NCI-H2107 (cell line): ENCODE measurements at places on chromosomes 12 and 14.

- no peak for DNase-seq
These were observed 22.2 kb downstream of the PLBD1 start for GRCh38 chr12:14545144-14546124.

DNA sequence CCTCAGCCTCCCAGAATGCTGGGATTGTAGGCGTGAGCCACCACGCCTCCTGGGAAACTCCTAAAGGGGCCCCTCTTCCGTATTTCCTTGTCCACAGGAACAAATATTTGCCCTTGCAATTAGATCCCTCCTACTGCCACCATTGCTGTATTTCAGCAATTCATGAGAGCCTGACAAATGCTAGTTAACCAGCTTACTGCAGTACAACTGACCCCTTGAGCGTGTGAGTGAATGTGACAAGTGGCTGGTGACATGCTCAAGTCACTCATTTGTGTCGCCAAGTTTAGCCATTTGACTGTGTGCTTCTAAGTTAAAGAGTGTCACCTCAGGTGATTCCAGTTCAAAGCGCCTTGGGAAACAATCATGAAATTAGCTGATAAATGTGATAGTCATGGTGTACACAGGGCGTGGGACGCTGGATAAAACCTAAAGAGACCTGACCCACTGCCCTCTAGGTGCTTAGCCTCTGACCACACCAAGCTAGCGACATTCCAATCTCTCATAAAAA, 56.1 kb upstream of the MAP1LC3B2 start:
- no peak for DNase-seq

DNA sequence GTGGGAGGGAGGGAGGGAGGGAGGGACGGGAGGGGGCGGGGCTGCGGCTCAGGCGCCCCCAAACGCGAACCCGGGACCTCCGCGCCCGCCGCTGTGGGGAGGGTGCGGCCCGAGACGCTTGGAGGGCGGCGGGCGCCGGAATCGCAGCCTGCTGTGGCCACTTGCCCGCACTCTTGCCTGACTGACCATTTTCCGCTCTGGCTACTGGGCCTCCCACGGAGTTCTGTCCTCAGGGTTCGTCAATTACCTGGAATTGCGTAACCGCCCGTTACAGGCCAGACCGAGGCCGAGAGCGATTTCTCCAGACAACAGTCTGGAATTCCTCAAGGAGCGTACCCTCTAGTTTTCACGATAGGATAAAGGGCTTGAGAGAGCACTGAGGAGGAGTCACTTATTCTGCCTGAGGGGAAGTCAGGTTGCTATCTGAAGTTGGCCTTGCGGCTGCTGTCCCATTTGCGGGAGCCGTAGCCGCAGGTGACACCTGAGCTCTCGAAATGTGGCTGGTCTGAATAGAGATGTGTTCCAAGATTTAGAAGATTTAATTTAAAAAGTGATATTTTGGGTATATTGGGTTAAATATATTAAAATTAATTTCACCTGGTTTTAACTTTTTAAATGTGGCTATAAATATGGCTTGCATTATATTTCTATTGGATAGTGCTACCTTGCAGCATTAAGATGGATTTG, 446 bp upstream of the ZNF641 start:
- no peak for DNase-seq

GRCh38 chr14:95713596-95714371, at the start of gene TCL1A:
TCL1A (minus strand) TSS chr14:95714125; CDS start chr14:95714066, 59 bp downstream.
- DNase-seq: no peak

GRCh38 chr14:29892327-29892726, 35.3 kb downstream of the PRKD1 start:
- DNase-seq: no peak

DNA sequence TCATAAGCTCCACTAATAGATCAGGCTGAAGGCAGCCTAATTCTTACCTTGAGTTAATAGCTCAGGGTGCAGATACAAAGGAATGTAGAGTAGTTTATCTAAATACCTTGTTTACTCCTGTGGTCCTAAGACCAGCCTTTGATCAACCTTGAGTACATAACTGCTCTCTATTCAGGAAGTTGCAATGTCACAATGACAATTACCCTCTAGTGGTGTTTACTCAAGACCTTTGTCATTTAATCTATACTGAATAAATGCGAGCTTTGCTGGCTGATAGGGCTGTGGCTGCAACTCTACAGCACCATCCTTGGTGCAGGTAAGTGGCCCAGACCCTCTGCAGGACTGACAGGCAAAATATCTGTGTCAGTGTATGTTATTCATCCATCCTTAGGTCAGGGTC, 282.7 kb downstream of the ATXN7L3B start:
- no peak for DNase-seq

- no peak for DNase-seq
These were observed 71.3 kb upstream of the DDX11 start for GRCh38 chr12:31002361-31002725.

DNA sequence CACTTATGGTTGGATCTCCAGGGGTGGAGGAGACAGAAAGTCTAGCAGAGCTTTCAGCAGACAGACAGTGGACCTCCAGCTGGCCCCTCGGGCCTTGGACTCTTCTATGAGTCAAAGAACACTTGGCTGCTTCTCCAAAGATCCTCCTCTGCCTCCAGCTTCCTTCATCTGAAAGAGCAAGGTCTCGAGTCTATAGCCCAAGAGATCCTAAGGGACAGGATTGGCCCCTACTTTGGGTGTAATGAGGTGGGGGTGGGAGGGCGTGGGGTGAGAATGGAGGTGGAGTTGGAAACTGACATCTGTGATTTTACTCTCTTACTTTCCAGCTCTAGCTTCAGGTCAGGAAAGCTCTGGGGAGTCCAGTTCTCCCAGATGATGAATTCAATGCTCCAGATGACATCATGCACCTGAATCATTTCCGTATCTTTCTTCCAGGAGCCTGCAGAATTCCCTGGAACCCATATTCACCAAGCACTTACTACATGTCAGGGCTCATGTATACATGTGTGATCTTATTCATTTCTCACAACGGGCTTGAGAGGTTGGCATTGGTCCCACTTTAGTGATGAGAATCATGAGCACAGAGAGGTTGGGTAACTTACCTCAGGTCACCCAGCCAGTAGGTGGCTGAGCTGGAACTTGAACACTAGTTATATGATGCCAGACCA, 10.2 kb upstream of the PGF start:
- no peak for DNase-seq

DNA sequence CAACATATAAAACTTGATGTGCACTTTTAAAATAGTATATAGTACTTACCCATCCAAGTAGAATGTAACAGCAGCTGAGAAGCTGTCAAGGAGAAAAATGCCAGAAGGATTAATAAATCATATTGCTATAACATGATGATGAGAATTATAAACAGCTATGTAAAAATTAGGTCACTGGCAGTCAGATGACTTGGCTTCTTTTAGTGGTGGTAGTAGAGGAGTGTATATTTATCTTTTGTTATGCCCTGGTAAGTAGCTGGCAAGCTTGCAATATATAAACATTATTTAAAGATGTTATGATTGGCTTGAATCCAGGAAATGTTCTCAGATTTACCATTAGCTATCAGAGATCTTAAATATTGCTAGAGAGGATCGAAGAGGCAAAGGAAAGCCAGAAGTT, 471.0 kb upstream of the MGAT4C start:
- DNase-seq: no peak

DNA sequence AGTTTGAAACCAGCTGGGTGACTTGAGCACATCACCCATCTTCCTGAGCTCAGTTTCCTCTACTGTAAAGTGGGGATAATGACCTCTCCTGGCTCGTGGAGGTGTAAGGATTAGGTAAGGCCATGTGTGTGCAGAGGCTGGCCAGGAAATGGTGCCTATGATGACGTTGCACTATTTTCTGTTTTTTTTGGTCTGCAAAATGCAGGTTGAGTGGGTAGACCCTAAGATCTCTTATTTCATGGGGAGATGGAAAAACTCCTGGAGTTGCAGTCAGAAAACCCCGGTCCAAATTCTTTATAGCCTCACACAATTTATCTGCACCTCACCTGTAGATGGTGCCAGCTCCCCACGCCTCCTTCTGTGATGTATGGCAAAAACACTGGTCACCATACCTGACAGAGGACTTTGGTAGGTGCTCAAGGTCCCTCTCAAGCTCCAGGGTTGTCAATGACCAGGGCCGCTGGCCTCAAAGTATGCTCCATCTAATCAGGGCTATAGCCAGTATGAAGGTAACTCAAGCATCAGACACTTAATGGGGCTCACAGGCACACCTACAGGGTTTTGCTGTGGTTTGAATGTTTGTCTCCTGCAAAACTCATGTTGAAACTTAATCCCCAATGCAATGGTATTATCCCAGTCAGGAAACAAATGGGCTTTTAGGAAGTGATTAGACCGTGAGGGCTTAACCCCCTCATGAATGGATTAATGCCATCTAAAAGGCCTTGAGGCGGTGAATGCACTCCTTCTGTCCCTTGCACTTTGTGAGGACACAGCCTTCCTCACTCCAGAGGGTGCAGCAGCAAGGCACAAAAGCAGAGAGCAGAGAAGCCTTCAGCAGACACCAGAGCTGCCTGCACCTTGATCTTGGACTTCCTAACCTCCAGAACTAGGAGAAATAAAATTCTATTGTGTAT, 17.6 kb downstream of the C14orf132 start:
- DNase-seq: peak; percentile 51

DNA sequence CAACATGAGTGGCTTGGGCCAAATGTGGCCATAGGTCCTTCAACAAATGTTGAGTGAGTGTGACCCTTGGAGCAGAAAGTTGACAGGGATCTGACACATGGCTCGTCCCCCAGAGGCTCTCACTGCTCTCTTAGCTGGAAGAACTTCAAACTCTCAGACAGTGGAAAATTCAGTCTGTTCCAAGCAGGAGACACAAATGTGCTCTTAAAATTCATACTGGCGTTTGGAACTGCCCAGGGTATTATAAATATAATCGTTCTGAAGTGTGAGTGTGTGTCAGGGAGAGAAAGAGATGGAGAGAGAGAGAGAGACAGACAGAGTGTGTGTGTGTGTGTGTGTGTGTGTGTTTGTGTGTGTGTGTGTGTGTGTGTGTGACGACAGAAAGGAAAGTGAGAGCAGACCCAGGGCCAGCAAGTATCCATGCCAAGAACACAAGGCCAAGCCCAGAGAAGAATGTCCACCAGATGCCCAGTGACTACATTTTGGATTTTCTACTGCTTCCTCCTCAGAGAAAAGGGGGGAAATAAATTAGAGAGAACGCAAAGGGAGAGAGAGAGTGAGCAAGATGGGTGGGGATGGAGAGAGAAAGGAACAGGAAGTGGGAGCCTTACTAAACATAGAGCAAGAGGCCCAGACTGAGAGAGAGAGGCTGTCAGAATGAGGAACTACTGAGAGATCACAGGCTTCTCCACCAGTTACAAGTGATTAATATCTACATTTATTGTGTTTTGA, 193.6 kb upstream of the NUDT4 start:
- no peak for DNase-seq

GRCh38 chr14:33679461-33680225, 271.2 kb downstream of the EGLN3 start:
- DNase-seq: no peak

DNA sequence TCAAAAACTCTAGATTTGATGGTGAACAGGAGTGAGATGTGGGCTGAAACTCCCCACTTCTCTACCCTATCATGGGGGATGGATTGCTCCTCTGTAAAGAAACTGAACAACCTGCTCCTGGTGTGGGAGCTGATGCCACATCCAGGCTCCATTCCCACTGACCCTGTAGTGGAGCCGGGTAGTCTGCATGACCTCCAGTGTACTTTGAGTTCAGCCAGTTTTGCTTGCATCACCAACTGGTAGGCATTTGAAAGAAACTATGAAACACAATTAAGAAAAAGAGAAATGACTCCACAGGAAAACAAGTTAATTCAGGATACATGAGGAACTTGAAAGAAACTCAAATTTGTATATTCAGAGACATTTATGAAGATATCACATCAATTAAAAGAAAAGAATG, 27.3 kb upstream of the EMP1 start:
- no peak for DNase-seq

GRCh38 chr14:23416801-23417200, 8.7 kb upstream of the MYH6 start:
- DNase-seq: no peak

DNA sequence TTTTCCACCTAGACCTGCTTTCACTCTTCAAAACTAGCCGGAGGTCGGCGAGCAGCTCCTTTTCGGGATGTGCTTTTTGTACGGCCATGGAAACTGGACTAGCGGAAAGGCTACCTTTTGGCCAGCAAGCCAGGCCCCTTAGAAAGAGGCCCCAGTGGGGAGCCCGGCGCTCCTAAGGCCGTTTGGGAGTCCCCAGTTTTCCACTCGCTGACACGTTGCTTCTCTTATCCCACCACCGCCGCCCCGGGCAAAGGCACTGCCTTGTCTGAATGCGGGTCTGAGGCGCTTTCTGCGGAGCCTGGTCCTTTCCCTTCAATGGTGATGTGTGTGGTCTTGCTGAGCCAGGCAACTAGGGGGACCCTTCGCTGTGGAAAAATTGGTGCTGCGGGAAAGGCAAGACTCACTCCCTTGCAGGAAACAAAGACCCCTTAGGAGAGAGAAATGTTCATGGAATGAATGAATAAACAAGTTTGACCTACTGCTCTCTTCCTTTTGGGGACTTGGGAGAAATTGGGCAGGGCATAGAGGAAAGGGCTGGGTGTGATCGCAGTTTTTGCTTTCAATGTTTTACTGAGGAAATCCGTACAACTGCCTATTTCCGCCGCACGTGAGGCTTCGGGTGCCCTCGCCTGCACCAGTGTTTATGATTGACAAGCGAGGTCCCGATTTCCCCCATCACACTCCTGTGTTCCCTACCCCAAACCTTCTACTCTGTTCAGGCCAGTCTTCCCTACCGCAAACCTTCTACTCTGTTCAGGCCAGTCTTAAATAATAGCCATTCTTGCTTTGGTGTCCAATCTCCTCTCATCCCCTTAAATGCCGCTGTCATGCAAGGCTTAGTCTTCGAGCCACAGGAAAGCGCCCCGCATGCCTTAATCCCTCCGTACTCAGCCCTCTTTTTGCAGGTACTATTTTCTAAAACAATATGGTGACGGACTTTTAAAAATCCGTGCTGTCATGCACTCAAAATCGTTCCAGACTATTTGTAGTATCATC, 1.0 kb upstream of the SLC38A2 start:
- DNase-seq: no peak

DNA sequence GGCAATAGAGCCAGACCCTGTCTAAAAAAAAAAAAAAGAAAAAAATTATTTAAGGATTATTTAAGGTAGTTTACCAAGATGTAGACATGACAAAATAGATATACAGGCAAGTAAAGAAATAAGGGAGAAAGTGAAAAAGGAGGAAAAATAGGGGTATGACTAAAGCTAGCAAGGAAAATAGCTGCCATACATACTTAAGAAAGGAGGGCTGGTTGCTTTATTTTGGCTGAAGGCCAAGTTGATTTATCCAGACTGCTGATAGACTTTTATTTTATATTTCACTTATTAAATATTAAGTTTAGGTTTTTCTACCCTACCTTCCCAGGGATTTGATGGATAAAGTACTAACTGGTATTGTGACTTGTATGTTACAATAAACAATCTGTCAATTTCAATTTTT, 8.3 kb upstream of the AEBP2 start:
- no peak for DNase-seq

- no peak for DNase-seq
These were observed 275.2 kb upstream of the CRY1 start for GRCh38 chr12:107368586-107368985.
